ENCODE measurements at places on chromosomes 12 and 14. TPM values are rescaled to one million over a fixed set of nuclear protein-coding genes. Genes with fewer than 3 reads are reported as not detected.

- no peak for DNase-seq
Observed at GRCh38 chr12:132083614-132083940, 60.5 kb downstream of the DDX51 start.

GRCh38 chr12:107404981-107405380, 280.6 kb upstream of the PWP1 start:
- no peak for DNase-seq

The SLC8B1 gene
- total RNA-seq: 26.2 TPM

- no peak for DNase-seq
Observed at GRCh38 chr12:4164559-4165558, 108.7 kb upstream of the CCND2 start.

GRCh38 chr12:76445462-76445861, 97.2 kb upstream of the BBS10 start:
- no peak for DNase-seq

The TMEM52B gene
- total RNA-seq: not detected

The GSG1 gene
- total RNA-seq: not detected

The FOXA1 gene
- total RNA-seq: not detected

- DNase-seq: no peak
Observed at GRCh38 chr14:60250257-60251035, 1.4 kb downstream of the PPM1A start.

GRCh38 chr14:67490196-67490595, 1.7 kb upstream of the TMEM229B start:
- no peak for DNase-seq

The CLEC4D gene
- not detected for total RNA-seq

DNA sequence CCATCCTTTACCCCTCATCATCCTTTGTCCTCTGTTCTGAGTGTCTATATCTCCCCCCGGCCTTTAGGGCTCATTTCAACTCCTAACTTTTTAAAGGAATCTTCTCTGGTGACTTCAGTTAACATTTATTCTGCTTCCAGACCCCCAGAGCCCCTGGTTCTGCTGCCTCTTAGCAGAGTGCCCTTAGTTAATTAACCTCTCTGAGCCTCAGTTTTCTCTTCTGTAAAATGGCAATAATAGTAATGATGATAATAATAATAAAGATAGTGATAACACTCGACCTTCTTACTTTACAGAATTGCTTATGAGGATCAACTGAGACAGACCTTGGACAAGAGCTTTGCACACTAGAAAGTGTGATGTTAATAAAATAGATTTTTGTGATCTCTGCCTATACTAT, 6.4 kb upstream of the C12orf43 start:
- no peak for DNase-seq

GRCh38 chr14:60790850-60791249, 56.3 kb downstream of the MNAT1 start:
- no peak for DNase-seq

The RFX4 gene
- not detected for total RNA-seq

- DNase-seq: no peak
Observed at GRCh38 chr12:28294300-28294699, 104.0 kb downstream of the CCDC91 start.

GRCh38 chr14:104604458-104605449, at the start of gene TMEM179:
TSS of gene TMEM179 (minus strand) at chr14:104604772. CDS start at chr14:104604741, 31 bp downstream.
- no peak for DNase-seq

- DNase-seq: no peak
Observed at GRCh38 chr12:111462210-111462769, 56.6 kb downstream of the SH2B3 start.

The TMEM121 gene
- 3.5 TPM for total RNA-seq

- no peak for DNase-seq
Observed at GRCh38 chr12:48750769-48751356, 34.4 kb upstream of the CCNT1 start.

DNA sequence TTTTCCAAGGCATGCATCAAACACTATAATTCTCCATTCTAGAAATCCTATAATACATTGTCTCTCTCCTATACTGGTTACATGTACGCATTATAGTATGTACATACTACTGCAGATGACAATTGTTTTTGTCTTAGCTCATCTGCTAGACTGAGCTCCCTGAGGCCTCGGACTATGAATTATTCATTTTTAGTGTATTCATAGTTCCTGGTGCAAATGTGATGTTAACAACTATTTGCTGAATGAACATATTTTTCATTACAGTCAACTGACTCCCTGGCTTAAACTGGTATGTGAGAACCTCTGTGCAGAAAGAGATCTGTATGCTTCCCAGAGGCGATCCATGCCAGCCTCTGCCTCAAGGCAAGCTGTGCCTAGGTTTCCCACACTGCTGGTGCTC, 91.8 kb upstream of the PARP11 start:
- DNase-seq: no peak

DNA sequence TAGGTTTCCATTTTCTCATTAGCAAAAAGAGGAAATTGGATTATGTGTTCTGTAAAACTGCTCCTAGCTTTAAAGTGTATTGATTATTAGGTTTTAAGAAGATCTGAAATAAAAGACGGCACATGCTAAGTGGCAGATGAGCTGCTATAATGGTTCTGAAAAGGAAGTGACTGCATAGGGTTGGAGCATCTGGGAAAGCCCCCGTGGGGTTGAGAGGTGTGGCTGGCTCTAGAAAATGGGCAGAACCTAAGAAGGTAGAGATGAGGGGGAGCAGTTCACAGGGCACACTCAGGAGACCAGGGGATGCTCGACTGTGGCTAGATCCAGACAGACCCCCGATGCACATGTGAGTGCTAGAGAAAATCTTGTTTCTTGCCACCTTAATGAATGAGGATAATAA, 1.9 kb downstream of the IFNG-AS1 start:
- DNase-seq: no peak

The ERC1 gene
- total RNA-seq: 54.0 TPM

- DNase-seq: no peak
Observed at GRCh38 chr14:72129291-72129690, 197.1 kb downstream of the RGS6 start.

The DIO2 gene
- 3.5 TPM for total RNA-seq

The RTL1 gene
- total RNA-seq: not detected

DNA sequence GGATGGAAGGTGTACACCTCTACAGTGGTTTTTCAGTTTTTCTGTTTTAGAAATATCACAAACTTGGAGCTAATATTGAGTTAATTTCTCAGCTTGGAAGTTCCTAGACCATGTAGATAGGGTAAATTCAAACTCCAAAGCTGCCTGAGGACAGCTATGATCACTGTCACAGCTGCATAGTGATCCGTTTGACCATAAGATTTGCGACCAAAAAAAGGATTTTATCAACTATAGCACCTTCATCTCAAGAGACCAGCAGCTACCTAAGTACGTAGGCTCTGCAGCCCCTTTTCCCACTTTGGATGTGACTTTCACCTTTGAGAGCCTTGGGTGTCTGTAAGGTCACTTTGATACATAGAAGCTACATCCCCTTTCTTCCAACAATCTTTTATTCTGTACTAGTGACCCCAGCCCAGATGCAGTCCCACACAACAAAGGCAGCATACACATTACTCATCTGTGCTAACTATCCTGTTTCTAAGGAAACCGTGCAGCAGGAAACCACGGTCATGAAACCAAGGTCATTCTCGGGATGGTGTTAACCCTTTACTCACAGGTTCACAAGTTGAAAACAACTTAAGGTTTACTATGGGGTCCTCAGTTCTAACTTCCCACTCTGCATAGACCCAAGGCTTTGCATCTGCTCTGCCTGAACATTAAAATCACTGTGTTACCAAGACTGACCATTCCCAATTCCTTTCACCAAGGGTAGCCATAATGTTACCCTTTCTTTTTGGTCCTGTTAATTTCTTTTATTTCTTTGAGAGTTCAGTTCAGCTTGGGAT, 75.4 kb downstream of the IFT81 start:
- no peak for DNase-seq

The ZFHX2 gene
- total RNA-seq: 1.8 TPM

Measured in omental fat pad (tissue), 4 donors.